ENCODE measurements at places on chromosomes 2 and 18. TPM values are rescaled to one million over a fixed set of nuclear protein-coding genes. Genes with fewer than 3 reads are reported as not detected.

DNA sequence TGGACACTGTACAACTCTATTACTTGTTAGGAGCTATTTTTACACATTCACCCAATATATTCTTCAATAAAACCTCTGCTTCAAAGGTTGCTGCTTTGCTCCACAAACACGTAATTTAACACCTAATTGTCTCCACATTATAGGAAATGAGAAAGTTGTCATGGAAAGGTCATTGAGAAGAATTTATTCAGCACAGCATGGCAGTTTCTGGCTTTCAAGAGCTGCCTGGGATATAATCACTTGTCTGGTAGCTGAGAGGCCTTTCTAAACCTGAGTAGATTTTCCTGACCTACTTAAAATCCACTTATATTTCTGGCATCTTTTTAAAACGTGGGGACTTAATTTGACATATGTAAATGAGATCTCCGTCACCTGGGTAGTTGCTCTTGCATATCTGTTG, 216.1 kb downstream of the ZNF804A start:
- ATAC-seq = no peak

DNA sequence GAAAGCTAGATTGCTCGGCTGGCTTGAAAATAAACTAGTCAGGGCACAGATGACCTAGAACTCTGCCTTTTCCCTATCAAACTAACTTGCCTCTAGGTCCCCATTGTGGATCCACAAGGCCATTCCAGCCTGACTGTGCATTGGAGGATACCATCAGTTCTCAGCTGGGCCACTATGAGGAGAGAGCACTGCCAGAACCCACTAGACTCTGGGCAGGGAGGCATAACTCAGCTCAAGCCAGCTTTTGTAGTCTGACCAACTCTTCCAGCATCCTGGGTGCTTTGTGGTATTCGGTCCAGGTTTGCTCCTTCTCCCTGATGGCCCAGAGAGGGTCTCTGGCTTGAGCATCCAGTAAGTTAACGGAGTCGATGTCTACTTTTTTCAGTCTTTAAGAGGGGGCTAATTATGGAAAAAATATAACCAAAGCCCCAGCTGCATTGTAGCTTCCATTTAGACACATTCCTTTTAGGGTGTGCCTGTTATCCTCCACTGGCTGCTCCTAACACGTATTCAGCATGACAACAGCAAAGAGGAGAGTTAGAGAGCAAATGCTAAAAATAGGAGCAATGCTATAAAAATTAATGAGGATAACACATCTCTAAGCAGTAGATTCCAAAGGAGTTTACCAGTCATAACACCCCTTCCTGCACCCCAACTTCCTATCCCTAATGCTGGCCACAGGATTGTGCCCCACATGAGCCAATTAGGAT, 15.2 kb downstream of the GKN2 start:
- ATAC-seq = no peak

GRCh38 chr18:35968278-35968880, 4.1 kb upstream of the RMP24 start:
- ATAC-seq = no peak

GRCh38 chr2:210873631-210874030, 317.2 kb downstream of the CPS1 start:
- no peak for ATAC-seq

GRCh38 chr2:168183308-168183997, 63.9 kb downstream of the STK39 start:
- ATAC-seq = no peak

The FSHR gene
- 0.19 TPM for total RNA-seq

The BOLL gene
- not detected for total RNA-seq

The SLC23A3 gene
- total RNA-seq = 4.6 TPM

The TRIP12 gene
- 102 TPM for total RNA-seq

DNA sequence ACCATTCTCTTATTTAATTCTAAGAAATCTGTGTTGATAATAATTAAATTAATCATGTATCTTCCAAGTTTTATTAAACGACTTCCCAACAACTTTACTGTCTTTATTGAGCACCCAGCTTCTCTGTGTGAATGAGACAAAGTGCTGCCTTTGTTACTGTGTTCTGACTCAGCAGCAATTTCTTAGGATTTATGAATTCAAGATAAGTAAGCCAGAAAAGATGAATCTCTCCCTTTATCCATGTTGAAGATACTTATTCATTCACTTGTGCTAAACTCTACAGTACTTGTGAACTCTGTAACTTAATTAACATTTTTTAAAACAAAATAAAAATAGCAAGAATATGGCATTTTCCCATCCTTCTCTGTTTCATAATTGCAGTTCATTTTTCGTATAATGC, 1403.3 kb upstream of the DDX18 start:
- ATAC-seq = no peak

The CELF4 gene
- 59.9 TPM for total RNA-seq

The UGT1A5 gene
- total RNA-seq = not detected

The ANKRD36C gene
- total RNA-seq = 14.7 TPM

DNA sequence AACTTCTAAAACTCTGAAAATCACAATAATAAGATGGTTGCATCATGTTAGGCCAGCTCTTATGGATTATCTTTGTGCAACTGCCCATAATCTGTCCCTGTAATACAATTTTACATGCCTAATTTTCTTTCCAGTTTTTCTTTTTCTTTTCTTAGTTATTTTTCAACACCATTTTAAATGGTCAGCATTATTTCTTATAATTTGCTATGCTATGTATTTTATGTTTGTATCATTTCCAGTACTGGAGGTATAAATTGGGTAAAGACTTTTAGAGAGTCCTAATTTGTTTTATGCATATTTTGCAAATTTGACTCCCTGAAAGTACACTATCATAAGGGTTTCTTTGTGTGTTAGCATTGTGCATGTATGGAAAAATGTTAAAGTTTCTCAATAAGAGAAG, 333.0 kb downstream of the CCDC178 start:
- ATAC-seq = no peak

The ASB18 gene
- total RNA-seq = 0.38 TPM

DNA sequence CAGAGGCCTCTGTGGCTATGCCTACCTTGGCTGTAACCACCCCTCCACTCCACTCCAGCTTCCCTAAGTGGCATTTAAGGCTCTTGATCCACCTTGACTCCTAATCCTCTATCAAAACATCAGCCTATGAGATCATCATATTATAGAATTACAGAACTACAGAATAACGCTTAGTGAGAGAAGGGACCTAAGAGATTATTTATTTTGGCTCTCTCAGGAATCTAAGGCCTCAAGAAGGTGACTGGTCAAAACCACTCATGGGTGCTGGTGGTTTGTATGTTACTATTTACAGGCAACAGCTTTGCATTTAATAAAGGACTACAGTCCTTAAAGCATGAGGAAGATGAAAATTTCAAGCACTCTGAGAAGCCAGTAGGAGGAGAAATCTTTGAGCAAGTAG, 118.8 kb downstream of the FSHR start:
- no peak for ATAC-seq

The SERPINB12 gene
- total RNA-seq = not detected

The LYPD6 gene
- total RNA-seq = 2.6 TPM

The ARHGAP15 gene
- total RNA-seq = not detected

GRCh38 chr2:106032676-106033075, 161.4 kb downstream of the UXS1 start:
- no peak for ATAC-seq

The GRP gene
- not detected for total RNA-seq

DNA sequence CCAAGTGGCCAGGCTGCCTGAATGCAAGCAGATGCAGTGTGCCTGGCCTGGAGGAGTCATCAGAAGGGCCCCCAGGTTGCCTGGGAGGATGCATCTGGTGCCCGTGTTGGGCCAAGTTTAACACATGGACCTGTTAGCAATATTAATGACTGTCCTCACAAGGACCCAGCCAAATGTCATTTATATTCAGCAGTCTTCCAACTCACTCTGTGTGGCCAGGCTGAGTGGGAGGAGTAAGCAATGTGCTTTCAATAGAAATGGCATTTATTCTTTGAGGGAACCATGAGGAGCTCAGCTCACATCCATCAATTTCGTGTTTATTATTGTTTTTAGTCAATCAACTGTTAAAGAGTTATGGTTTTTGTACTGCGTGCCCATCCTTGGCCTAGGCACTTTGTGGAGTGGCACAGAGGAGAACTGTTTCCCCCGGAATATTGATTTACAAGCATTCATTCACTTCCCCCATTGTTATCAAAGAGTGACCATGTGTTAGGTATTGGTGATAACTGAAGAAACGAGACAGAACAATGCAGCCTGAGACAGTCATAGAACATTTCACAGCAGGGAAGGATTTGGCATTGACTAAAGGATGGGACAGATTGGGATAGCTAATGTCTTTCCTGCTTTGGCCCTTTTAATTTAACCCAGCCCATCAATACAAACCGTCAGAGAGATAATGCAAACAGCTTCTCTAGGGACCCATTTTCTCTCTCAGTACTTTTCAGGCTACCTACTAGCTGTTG, 725.2 kb downstream of the TSN start:
- no peak for ATAC-seq

- no peak for ATAC-seq
Observed at GRCh38 chr2:143801561-143801960, 672.3 kb downstream of the ARHGAP15 start.

The ABCG5 gene
- total RNA-seq = 0.05 TPM

- ATAC-seq = peak; percentile 40
Observed at GRCh38 chr2:64262071-64262470, 117.9 kb upstream of the PELI1 start.

The COL4A3 gene
- total RNA-seq = 0.71 TPM

The GAL3ST2 gene
- 0.31 TPM for total RNA-seq

- ATAC-seq = no peak
Observed at GRCh38 chr2:158181171-158181570, 79.5 kb downstream of the UPP2 start.

DNA sequence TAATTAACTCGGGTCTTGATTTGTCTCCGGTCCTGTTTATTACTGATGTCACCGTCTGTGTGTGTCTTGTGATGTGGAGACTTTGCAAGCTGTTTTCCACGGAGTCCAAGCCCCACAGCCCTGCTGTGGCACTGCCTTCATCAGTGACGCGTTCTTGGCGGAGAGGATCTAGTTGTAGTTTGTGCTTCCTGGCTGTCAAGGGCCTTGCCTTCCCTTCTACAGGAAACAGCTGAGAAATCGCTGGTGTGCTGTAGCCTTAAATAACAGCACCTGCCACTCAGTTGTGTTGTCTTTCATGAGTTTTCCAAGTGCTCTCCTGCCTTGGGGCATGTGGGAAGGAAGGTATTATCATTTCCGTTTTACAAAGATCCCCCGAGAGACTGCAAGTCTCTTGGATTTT, 26.3 kb downstream of the CTIF start:
- no peak for ATAC-seq

GRCh38 chr2:230706053-230706521, 6.6 kb upstream of the CAB39 start:
- no peak for ATAC-seq

GRCh38 chr18:4040391-4041092, 414.6 kb downstream of the DLGAP1 start:
- ATAC-seq = peak; percentile 86

- ATAC-seq = no peak
Observed at GRCh38 chr2:160308915-160309314, 108.8 kb upstream of the ITGB6 start.

DNA sequence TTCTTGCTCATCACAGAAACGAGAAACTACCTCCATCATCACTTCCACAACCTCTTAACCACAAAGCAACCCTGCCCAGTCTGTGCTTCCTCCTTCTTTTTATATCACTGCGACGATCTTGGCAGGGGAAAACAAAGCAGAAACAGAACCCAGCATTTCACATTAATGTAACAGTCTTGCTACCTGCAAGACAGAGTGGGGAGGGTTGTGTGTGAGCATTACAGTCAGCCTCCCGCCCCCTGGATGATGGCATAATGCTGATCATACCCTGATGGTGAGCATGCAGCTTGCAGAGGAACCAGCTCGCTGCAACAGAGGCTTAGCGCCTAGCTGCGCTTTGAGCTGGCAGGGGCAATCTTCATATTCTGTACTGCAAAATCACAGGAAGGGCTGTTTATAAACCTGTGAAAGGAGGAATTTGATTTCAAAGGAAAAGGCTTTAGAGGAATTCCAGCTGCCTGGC, 376.1 kb downstream of the IRS1 start:
- no peak for ATAC-seq

- peak; percentile 67 for ATAC-seq
Observed at GRCh38 chr2:109386004-109386695, 227.6 kb downstream of the SEPTIN10 start.

DNA sequence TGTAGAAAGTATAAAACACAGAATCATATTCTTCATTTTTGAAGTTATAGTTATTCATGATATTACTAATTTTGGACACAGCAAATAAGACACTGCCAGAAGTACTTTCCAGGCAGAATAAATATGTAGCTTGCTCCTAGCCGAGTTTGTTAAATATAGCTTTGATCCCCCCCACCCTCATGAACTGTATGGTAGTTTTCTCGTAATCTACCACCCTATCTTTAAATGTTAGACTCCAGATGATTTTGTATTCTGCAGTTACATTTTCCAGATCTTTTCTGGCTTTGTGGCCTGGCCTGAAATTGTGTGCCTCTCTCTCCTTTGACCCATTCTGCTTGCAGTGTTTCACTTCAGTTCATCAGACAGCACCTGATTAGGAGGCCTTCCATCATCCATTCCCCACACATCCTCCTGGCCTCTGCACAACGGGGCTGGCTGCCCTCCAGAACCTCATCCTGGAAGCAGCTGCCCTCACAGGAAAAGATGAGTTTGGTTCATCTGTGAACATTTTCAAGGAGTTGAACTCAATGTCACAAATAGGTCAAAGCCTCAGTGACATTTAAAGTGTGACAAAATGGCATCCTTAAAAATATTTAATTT, 4.7 kb upstream of the KCNJ3 start:
- no peak for ATAC-seq

DNA sequence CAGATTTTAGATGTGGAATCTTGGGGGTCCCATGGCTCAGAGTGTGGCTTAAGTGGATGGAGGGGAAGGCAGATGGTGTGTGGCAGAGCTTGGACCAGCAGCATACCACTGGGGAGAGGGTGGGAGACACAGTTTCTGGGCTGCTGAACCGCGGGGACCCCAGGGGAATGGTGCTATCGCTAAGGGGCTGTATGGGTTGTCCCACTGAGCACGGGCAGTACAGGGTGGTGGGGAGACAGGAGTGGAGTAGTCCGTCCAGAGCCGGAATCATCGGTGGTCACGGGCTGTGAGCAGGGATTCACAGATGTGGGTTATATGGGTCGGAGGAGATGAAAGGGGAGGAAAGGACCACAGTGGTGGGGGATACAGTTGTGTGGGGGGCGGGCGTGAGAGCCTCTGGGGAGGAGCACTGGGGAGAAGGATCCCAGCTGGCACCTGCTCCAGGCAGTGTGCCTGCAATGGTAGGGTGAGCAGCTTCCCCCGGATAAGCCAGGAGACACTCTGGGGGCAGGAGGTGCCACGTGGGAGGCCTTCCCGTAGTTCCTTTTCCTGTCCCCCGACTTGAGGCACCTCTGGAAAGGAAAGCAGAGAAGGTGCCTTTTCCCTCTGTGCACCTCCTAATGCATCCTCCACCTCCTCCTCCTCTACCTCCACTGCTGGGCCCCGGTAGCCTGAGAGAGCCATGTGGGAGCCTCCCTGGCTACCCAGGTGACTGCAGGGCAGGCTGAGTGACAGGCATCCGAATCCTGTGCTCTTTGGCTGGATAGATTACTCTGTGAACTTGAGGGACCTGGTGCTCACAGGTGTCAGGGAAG, 24.9 kb downstream of the IGFBP5 start:
- ATAC-seq = peak; percentile 5

The MYO5B gene
- total RNA-seq = 1.2 TPM
